Adrenal gland (tissue), 19 donors: ENCODE measurements at places on chromosomes 7 and 10. TPM values are rescaled to one million over a fixed set of nuclear protein-coding genes. Genes with fewer than 3 reads are reported as not detected.

The AEBP1 gene
- 116 TPM for total RNA-seq

The OR6B1 gene
- total RNA-seq = not detected

The PVRIG gene
- total RNA-seq = 0.21 TPM

The PRKAR2B gene
- total RNA-seq = 102 TPM

The ITPRID1 gene
- total RNA-seq = not detected

The VSIR gene
- 42.6 TPM for total RNA-seq

The UNCX gene
- not detected for total RNA-seq

The RGR gene
- not detected for total RNA-seq

The C10orf53 gene
- not detected for total RNA-seq

The PPP2R2D gene
- 45.7 TPM for total RNA-seq

The EGR2 gene
- total RNA-seq = 6.8 TPM

The CYP3A5 gene
- total RNA-seq = 44.4 TPM
